ENCODE measurements at places on chromosomes 12 and 14. TPM values are rescaled to one million over a fixed set of nuclear protein-coding genes. Genes with fewer than 3 reads are reported as not detected.

DNA sequence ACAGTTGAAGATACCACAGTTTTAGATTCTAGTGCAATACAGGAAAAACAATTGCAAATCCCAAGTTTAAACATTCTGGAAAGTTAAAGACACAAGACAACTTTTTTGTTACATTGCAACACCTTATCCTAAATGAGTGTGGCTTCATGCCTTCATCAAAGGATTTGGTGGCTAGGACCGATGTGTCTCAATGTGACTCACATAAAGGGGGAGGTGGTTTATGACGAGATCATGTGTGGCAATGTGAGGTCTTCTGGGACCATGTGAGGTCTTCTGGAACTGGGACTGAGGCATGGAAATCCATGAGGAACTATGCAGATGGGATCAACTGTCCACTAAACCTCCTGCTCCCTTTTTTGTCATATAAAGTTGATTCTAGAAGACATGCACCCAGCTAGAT, 166.2 kb downstream of the PAX9 start:
- DNase-seq = no peak

DNA sequence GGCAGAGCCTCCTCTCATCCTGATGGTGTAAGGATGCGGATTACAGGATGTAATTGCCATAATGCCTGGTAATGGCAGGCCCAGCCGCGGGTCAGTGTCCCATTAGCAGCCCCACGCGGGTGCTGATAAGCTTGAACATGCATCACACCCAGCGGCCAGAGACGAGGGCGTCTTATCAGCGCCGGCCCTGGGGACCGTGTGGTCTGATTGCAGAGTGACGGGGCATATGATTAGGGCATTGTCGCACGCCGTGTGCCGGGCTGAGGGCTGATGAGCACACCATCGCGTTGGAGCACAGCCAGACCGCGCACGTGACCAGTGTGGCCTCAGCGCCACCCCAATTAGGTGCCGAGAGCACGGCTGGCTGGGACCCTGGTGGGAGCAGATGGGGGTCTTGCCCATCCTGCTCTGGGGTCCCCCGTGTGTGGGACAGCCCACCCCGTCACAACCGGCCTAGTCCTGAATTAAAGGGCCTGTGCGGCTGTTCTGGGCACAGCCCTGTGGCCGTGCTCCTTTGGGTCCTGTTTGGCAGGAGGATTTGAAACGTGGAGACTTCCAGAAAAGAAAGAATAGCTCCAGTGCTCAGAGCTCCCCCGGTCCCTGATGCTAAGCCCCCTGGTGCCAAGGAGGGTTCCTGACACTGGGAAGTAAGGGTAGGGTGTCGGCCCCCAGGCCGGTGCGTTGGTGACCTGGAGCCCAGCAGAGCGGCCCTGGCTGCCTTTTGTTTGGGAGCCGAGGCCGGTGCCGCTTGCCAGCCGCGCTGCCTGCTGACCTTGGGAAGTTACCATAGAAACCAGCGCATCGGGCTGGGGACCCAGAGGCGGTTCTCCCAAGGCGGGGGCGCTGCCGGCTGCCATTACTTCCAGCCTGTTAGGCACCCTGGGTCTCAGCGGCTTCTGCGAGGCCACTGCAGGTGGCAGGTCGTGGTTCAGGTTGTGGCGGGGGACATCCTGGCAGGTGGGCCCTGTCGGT, 20.7 kb downstream of the KIF26A start:
- DNase-seq = no peak

GRCh38 chr12:53289891-53290290, 5.5 kb upstream of the PFDN5 start:
- DNase-seq = no peak

GRCh38 chr12:80709811-80710726, 2.6 kb downstream of the MYF6 start:
- DNase-seq = no peak

- DNase-seq = peak; percentile 56
These were observed 34.8 kb downstream of the FBXO21 start for GRCh38 chr12:117155278-117156060.

- no peak for DNase-seq
These were observed 169.5 kb upstream of the NTF3 start for GRCh38 chr12:5262450-5262849.

GRCh38 chr12:18373181-18373580, 111.9 kb downstream of the PIK3C2G start:
- DNase-seq = no peak

- DNase-seq = no peak
These were observed 624 bp upstream of the PWP1 start for GRCh38 chr12:107684990-107685359.

DNA sequence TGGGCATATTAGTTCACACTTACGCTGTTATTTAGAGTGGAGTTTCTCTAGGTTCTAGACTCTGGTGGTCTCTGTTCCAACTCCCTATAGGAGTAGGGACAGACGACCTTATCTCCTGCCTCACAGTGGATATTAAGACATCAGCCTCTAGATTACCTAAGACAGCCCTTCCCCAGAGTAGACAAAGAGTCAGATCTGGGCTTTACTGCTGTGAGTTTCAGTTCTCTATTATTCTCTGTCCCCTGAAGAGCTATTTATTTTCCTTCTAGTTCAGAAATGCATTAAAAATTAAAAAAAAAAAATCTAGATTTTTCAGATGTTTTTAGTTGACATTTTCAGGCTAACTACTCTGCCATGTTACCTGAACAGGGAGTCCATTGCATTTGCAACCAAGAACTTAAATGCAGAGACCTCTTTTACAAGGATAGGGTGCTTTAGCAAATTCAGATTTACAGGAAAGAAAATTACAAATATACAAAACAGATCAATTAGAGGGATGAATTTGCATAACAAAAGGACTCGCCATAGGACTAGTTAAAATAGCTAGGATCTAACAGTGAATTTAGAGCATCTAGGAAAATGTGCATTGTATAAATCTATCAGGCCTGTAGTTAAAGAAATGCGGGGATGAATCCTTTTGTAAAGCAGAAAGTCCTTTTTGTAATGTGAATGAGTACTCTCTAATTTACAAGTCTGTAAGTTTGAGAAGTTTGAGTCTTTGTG, 381.4 kb downstream of the APAF1 start:
- DNase-seq = no peak

The TMTC1 gene
- not detected for polyA plus RNA-seq

The SLC4A8 gene
- polyA plus RNA-seq = 0.58 TPM

The RIPK3 gene
- 11.1 TPM for polyA plus RNA-seq

The PRPH gene
- not detected for polyA plus RNA-seq

The MYH6 gene
- polyA plus RNA-seq = not detected

The GPD1 gene
- polyA plus RNA-seq = not detected

The CACNB3 gene
- 0.19 TPM for polyA plus RNA-seq

The RD3L gene
- not detected for polyA plus RNA-seq

The SERPINA5 gene
- polyA plus RNA-seq = not detected

The PTHLH gene
- not detected for polyA plus RNA-seq
